ENCODE measurements at places on chromosomes 4 and X. TPM values are rescaled to one million over a fixed set of nuclear protein-coding genes. Genes with fewer than 3 reads are reported as not detected.

The SSX4 gene
- not detected for total RNA-seq

DNA sequence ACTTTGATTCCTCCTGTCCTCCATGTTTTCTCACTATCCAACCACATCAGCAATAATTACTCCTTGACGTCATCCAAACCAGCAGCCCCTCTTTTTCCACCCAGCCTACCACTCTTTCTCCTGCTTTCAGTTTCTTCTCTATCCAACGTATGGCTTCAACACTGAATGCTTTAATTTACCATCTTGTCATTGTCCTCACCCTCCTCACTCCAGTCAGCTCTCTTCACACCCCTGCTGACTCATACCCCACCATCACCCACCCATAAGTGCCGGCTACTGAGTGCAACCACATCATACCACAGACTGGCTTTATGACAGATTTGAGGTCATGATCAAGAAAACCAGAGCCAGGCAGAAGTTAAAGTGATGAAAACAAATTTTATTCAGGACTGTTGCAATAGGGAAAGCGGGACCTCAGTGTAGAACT is 9.8 kb upstream of the ANXA5 start:
- H3K27me3 ChIP-seq = peaks cover 37% of the 10 kb centered on the region
- H3K27ac ChIP-seq = peak overlapping the region; percentile 67
- H3K4me1 ChIP-seq = peaks cover 26% of the 10 kb centered on the region
- DNase-seq = peak; percentile 77

- H3K27me3 ChIP-seq = no peaks in the 10 kb centered on the region
- no peaks in the 10 kb centered on the region for H3K4me1 ChIP-seq
- no peaks in the 10 kb centered on the region for H3K36me3 ChIP-seq
- H3K27ac ChIP-seq = no peak overlapping the region
These were observed 138.4 kb upstream of the ETNPPL start for GRCh38 chr4:108901291-108901690.

- H3K36me3 ChIP-seq = peaks cover 34% of the 10 kb centered on the region
- no peaks in the 10 kb centered on the region for H3K27me3 ChIP-seq
- no peak overlapping the region for H3K27ac ChIP-seq
- no peak for DNase-seq
These were observed 4.3 kb downstream of the AKAP17A start for GRCh38 chrX:1595711-1596060.

- no peaks in the 10 kb centered on the region for H3K36me3 ChIP-seq
- H3K27me3 ChIP-seq = no peaks in the 10 kb centered on the region
- no peak overlapping the region for H3K4me3 ChIP-seq
These were observed 1609.0 kb upstream of the AGA start for GRCh38 chr4:179051206-179051605.

The SMARCA5 gene
- total RNA-seq = 68.5 TPM

DNA sequence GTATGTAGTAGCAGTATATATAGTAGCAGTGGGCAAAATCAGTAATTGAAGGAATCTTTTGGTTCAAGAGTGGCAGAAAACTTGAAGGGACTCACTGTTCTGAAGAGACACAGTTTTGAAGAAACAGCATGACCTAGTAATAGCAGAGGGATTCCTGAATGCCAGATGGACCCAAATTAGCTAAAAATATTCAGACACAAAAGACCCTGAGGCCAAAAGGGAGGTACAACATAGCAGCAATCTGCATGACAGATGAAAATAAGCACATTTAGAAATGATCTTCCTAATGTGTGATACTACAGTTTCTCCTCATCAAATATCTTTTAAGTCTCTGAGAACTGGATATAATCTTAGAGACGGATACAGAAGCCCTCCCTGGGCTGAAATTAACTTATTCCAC is 536.6 kb downstream of the PPARGC1A start:
- H3K36me3 ChIP-seq = no peaks in the 10 kb centered on the region
- H3K27me3 ChIP-seq = no peaks in the 10 kb centered on the region
- no peaks in the 10 kb centered on the region for H3K4me1 ChIP-seq
- no peak overlapping the region for H3K4me3 ChIP-seq
- no peak overlapping the region for H3K27ac ChIP-seq
- no peak for DNase-seq

- no peaks in the 10 kb centered on the region for H3K27me3 ChIP-seq
- peaks cover 1% of the 10 kb centered on the region for H3K36me3 ChIP-seq
- H3K27ac ChIP-seq = no peak overlapping the region
- H3K4me3 ChIP-seq = no peak overlapping the region
These were observed 961.8 kb downstream of the SH3BGRL start for GRCh38 chrX:82163701-82164100.

- H3K27ac ChIP-seq = no peak overlapping the region
- no peaks in the 10 kb centered on the region for H3K36me3 ChIP-seq
- H3K4me3 ChIP-seq = no peak overlapping the region
- DNase-seq = no peak
- peaks cover 10% of the 10 kb centered on the region for H3K4me1 ChIP-seq
These were observed 67.0 kb upstream of the CXCL13 start for GRCh38 chr4:77538574-77539157.

GRCh38 chrX:40248822-40249221 is 151.1 kb upstream of the BCOR start:
- no peak for DNase-seq
- H3K27me3 ChIP-seq = no peaks in the 10 kb centered on the region
- no peaks in the 10 kb centered on the region for H3K36me3 ChIP-seq
- H3K4me3 ChIP-seq = no peak overlapping the region
